ENCODE measurements at places on chromosomes 6 and 20.
A peak's percentile ranks its signal among the peaks of the same experiment; 100 is the strongest.

- no peak for DNase-seq
Measured at GRCh38 chr6:168078943-168079405, at the start of gene FRMD1. Gene FRMD1, minus strand, starts transcription at chr6:168079212. Its CDS starts 118 bp downstream, at chr6:168079094.

GRCh38 chr20:51402201-51402600 is 140.3 kb downstream of the NFATC2 start:
- DNase-seq: no peak

GRCh38 chr6:37783856-37784584 is 35.5 kb upstream of the ZFAND3 start:
- no peak for DNase-seq

DNA sequence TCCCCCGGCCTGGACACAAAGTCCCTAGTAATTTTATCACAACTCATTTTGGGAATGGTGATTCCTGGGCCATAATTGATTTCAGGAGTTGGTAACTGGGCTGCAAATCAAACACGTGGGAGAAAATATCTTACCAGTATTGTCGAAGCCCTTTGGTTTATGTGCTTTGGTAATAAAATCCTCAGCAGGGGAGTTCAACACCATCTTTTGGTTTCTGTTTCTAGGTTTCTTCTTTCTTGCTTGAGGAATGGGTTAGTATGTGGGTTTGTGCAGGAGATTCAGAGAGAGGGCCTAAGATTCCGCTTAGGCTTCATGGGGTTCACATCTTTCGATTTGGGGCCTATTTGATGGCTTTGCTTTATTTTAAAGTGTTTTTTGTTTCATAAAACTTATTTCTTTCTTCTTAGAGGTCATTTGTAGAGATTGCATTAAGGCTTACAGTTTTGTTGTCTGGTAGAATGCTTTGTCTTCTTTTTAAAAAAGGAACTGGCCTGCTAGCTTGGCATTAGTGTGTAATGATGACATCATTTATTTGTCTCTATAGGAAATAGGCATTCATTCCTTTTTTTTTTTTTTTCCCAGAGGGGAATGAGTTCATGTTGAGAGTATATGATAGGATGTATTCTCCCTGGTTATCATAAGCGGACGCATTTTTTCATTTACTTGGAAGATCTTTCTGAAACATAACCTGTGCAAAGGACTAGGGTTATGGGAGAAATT is 45.8 kb downstream of the CYP24A1 start:
- no peak for DNase-seq

DNA sequence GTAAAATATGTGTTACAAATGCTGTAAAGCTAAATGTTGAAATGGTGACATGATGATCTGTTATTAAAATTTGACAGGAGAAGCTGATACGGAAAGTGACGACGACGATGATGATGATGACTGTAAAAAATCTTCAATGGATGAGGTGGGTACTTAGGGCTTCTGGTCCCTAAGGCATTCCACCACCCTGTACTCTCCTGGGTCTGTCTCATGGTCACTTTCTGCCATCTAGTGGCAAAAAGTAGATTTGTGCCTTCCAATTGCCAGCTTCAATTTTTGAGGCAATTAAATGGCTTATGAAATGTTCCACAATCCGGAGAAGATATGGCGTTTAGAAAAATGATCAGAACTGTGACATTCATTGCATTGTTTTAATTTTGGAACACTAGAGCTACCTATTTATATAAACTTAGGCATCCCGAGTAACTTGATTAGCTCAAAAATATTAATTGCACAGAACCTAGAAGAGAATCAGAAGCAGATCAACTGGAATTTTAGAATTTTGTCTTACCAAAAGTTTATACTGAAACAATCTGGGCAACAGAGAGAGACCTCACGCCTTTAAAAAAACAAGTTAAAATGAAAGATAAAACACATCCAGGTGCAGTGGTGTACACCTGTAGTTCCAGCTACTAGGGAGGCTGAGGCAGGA is 346.5 kb upstream of the PLCB4 start:
- peak; percentile 38 for DNase-seq
